ENCODE measurements at places on chromosomes 13 and 19.

DNA sequence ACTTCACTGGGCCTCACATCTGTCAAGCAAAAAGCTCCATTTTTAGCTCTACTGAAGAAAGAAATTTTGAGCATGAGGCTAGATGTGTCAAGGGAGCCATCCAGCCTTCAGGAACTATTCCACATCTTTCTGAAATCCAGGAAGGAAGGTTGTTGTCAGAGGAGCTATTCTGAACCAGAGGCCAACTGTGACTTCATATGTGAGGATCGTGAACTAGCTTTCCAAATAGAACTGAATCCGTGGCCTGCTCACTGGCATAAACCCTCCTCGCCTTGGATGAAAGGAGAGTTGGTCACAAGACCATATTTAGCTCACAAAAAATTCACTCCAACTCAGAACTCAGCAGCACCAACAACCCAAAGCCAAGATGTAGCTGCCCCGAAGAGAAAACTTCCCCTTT, 195.8 kb downstream of the FOXO1 start:
- no peak for DNase-seq

DNA sequence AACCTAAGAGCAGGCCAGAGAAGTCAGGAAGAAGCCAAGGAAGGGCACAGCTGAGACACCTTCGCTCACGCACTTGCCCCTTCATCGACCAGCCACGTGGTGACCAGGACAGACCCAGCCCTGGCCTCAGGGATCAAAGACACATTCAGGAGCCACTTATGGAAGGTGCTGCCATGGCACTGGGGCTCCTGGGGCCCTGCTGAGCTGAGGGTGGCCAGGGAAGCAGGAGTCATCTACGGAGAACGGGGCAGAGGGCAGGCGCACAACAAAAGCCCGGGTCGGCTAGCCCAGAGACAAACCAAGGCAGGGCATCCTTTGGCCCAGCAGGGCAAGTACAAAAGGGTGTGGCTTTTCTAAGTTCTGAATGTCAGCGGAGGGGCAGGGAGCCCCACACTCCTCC, 2.3 kb downstream of the PLPP2 start:
- DNase-seq: no peak

DNA sequence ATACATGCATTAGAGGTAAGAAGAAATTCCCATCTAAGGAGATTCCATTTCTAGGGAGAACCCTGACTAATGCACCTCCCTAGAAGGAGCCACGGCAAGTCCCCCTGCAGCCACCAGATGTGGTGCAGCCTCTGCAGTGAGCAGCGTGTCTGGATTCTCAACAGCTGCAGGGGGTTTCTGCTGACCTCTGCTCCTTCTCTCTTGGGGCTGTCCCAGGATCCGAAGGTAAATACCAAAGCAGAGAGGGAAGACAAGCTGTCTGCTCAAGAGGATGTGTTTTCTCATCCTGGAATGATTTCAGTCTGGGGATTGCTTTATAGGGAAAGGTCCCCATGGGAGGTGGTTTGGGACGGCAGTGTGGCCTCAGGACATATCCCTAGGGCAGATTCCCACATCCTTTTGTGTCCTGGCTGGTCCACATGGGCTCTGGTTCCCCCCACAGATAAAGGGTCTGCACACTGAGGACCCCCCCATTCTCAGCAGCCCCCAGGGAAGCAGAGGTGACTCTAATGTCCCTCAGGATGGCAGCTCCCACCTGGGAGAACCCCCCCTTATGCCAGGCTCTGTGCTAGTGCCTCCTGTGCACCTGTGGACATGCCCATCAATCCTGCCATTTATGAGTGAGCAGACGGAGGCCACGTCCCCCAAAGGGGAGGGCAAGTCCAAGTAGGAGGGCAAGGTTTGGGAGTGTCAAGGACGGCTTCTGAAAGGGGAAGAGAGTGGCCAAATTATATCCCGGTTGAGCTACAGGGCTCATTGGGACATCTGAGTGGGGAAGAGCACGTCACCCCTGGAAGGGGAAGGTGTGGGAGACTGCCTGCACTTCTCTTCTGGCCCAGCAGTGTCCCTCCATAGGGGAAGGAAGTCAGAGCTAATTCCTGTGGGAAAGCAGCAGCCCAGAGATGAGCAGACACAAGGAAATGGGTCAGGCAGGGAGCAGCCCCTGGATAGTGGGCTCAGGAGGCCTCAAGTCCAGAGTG, 10.2 kb upstream of the OR10H5 start:
- DNase-seq: no peak

DNA sequence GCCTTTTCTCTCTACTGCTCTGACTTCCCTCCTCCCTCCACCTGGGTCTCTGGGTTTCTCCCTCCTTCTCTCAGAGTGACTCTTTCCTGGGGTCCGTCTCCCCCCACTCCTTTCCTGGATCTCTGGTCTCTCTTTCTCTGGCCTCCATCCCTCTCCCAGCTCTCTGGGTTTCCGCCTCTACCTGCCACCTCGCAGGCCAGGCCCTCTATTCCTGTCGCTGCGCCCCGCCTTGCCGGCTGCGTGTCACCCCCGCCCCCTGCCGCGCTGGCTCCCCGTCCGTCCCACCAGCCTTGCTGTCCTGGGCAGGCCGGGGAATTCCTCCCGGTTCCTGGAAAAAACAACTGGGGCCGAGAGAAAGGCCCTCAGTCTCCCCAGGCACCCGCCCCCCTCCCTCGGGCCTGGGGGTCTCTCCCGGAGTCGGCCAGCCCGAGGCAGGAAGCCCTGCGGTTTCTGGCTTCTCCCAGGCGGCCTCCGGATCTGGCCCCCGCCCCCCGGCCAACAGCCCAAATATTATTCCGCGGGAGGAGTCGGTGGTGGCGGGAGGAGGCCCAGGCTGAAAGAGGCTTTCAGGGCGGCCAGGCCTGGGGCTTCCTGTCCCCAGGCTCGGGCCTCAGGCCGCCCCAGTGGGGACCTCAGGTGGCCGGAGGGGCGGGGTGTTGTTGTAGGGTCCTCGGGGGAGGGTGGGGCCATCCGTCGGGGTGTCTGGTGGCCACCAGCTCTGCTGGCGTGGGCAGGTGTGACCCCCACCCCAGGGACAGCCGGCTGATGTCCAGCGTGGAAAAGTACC, 9.3 kb downstream of the IRF2BP1 start:
- DNase-seq: no peak
